Progenitor cell of endocrine pancreas (in vitro differentiated cells): ENCODE measurements at places on chromosomes 5 and 9. TPM values are rescaled to one million over a fixed set of nuclear protein-coding genes. Genes with fewer than 3 reads are reported as not detected.
A peak's percentile ranks its signal among the peaks of the same experiment; 100 is the strongest.

GRCh38 chr5:170427672-170428236, 38.6 kb upstream of the KCNMB1 start:
- H3K4me1 ChIP-seq = no peaks in the 10 kb centered on the region
- DNase-seq = no peak
- H3K36me3 ChIP-seq = no peaks in the 10 kb centered on the region
- no peak overlapping the region for H3K27ac ChIP-seq
- H3K4me3 ChIP-seq = no peak overlapping the region
- H3K27me3 ChIP-seq = peaks cover 36% of the 10 kb centered on the region

GRCh38 chr9:13431222-13431536, 151.7 kb upstream of the MPDZ start:
- peak overlapping the region; percentile 31 for H3K27ac ChIP-seq
- peaks cover 20% of the 10 kb centered on the region for H3K27me3 ChIP-seq
- peaks cover 7% of the 10 kb centered on the region for H3K4me1 ChIP-seq
- H3K36me3 ChIP-seq = no peaks in the 10 kb centered on the region
- H3K4me3 ChIP-seq = no peak overlapping the region

DNA sequence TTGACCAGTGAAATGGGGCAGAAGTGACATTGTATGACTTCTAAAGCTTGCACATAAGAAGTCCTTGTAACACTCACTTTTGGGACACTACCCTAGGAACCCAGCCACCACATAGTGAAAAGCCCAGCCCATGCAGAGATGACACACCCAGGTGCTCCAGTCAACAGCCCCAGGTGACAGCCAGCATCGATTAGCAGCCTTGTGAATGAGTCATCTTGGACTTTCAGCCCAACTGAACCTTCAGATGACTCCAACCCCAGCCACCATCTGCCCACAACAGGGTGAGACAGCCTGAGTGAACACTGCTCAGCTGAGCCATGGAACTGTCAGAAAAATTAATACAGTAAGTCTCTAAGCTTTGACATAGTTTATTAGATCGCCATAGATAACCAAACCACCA, 458.6 kb downstream of the ZSWIM6 start:
- H3K4me3 ChIP-seq = no peak overlapping the region
- H3K27me3 ChIP-seq = peaks cover 5% of the 10 kb centered on the region
- H3K27ac ChIP-seq = no peak overlapping the region
- H3K36me3 ChIP-seq = no peaks in the 10 kb centered on the region
- no peak for DNase-seq

DNA sequence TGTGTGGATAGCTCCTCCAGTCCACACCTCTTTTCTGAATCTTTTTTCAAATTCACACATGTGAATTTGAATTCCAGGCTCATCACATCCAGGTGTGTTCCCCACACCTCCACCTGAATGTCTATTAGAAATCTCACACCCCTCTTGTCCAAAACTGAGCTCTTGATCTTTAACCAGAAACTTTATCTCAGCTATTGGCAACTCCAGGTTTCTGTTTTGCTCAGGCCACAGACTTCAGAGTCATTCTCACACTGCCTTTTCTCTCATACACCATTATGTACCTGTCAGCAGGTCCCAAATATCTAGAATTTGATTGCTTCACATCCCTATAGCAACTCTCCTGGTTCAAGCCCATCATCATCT, 11.6 kb downstream of the NIPSNAP3B start:
- H3K4me3 ChIP-seq = no peak overlapping the region
- H3K4me1 ChIP-seq = no peaks in the 10 kb centered on the region
- no peaks in the 10 kb centered on the region for H3K27me3 ChIP-seq

DNA sequence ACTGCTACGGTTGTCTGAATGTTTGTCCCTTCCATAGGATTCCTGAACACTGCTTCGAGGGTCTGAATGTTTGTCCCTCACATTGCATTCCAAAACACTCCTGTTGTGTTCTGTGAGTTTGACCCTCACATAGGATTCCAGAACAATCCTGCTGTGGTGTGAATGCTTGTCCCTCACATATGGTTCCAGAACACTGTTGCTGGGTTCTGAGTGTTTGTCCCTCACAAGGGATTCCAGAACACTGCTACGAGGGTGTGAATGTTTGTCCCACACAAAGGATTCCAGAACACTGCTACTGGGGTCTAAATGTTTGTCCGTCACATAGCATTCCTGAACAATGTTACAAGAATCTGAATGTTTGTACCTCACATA, 201.2 kb downstream of the FOXD4L6 start:
- no peak overlapping the region for H3K27ac ChIP-seq
- H3K36me3 ChIP-seq = peaks cover 10% of the 10 kb centered on the region
- H3K27me3 ChIP-seq = no peaks in the 10 kb centered on the region

DNA sequence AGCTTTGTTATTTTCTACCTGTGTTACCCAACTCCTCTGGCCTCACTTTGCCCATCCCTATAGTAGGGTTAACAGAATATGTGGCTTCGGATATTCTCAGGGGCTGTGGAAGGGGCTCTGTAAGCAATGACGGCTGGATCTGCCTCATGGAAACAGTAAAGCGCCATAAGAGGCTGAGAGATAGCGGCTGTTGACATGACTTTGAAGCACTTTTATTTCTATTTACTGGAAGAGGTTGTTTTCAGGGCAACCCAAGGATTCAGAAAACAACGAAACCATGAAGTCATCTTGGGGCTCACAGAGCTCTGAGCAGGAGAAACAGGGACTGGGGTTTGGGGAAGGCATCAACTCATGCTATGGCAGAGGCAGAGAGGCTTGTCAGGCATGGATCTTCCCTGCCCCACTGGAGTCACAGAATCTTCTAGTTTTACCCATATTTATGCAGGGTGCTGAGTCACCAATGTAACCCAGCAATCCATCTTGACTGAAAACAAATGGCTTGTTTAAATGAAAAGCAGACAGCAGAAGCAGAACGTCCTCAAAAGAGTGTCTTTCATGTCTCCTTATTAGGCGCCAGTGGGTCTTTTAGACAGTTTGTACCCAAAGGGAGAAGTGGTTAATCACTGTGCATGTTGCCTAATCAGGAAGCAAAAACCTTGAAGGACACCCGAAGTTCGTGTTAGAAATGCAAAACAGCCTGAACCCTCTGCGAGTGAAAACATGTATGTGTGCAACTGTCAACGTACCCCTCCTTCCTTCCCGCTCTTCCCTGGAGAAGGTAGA, 113.0 kb downstream of the COL23A1 start:
- peaks cover 1% of the 10 kb centered on the region for H3K36me3 ChIP-seq
- H3K4me3 ChIP-seq = no peak overlapping the region
- H3K27ac ChIP-seq = no peak overlapping the region

Gene PIP5KL1
- total RNA-seq = 3.4 and 3.6 TPM in 2 replicates

Gene SET
- 563 and 571 TPM in 2 replicates for total RNA-seq

Gene THBS4
- total RNA-seq = 5.6 and 6.1 TPM in 2 replicates
